ENCODE measurements at places on chromosomes 12 and 14.

GRCh38 chr12:2397356-2398045 lies 344.7 kb downstream of the CACNA1C start:
- DNase-seq: no peak

- DNase-seq: peak; percentile 13
These were observed 2.3 kb downstream of the DGLUCY start for GRCh38 chr14:91115986-91116770.

GRCh38 chr12:127150028-127150427 lies 1116.9 kb upstream of the TMEM132C start:
- no peak for DNase-seq

- DNase-seq: no peak
These were observed 296.4 kb downstream of the ADAMTS20 start for GRCh38 chr12:43255522-43256111.

DNA sequence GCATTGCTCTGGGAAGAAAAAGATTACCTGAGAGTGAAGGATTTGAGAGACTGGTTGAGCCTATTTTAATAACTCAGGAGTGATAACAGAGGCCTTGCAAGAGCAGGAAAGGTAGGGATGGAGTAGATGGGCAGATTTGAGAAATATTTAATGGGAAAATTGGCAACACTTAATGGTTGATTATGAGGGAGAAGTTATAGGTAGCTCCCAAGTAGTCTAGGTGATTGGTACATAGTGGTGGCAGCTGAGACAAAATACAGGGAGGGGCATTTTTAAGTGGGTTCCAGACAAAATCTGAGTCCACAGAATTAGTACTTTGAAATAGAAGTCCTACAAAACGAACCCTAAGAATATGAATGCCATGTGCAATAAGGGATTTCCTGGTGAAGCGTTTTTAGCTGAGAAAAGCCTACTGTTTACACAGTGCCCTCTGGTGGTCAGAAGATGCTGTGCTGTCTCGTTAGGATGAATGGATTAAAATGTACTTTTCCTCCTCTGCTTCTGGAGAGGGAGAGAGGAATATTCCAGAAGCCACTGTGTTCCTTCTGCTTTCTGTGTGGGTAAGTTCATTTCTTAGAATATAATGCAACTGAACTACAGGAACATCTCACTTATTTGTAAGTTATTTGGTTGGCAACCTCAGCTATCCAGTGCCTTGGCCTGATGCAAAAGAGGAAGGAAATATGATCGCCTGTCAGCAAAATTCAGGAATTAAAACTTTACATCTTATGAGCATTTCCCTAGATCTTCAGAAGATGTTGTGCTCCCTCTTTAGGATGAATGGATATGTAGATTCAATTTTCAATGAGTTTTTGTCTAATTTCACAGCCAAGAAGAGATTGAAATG lies 6.5 kb downstream of the ZBTB1 start:
- DNase-seq: peak; percentile 60

GRCh38 chr12:72511906-72512305 lies 239.7 kb downstream of the TRHDE start:
- DNase-seq: no peak

GRCh38 chr14:55938249-55938791 lies 179.9 kb upstream of the PELI2 start:
- no peak for DNase-seq

- DNase-seq: no peak
These were observed 89.7 kb downstream of the PIWIL1 start for GRCh38 chr12:130427381-130427887.

GRCh38 chr12:116880817-116881324 lies 370 bp downstream of the HRK start:
- peak; percentile 40 for DNase-seq

GRCh38 chr14:79567306-79567705 lies 644.0 kb downstream of the DIO2 start:
- no peak for DNase-seq

DNA sequence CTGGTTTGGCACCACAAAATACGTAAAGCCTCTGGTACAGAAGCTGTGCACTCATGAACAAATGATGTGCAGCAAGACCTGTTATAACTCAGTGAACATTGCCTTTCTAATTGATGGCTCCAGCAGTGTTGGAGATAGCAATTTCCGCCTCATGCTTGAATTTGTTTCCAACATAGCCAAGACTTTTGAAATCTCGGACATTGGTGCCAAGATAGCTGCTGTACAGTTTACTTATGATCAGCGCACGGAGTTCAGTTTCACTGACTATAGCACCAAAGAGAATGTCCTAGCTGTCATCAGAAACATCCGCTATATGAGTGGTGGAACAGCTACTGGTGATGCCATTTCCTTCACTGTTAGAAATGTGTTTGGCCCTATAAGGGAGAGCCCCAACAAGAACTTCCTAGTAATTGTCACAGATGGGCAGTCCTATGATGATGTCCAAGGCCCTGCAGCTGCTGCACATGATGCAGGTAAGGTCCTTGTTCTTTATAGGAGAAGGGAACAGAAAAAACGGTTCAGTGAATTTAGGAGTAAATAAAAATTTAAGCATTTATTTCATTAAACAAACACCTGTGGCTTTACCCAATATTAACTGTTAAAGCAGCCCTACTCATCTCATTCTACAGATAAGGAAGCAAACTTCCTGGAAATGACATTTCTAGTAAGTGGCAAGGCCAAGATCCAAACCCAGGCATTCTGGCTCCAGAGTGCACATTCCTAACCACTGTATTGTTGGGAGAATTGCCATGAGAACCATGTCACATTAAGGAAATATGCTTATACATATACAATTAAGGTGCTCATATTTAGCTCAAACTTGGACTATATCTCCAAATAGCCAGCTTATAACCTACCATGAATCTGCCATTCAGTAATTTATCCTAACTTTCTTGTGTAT lies 11.7 kb downstream of the COCH start:
- DNase-seq: no peak

DNA sequence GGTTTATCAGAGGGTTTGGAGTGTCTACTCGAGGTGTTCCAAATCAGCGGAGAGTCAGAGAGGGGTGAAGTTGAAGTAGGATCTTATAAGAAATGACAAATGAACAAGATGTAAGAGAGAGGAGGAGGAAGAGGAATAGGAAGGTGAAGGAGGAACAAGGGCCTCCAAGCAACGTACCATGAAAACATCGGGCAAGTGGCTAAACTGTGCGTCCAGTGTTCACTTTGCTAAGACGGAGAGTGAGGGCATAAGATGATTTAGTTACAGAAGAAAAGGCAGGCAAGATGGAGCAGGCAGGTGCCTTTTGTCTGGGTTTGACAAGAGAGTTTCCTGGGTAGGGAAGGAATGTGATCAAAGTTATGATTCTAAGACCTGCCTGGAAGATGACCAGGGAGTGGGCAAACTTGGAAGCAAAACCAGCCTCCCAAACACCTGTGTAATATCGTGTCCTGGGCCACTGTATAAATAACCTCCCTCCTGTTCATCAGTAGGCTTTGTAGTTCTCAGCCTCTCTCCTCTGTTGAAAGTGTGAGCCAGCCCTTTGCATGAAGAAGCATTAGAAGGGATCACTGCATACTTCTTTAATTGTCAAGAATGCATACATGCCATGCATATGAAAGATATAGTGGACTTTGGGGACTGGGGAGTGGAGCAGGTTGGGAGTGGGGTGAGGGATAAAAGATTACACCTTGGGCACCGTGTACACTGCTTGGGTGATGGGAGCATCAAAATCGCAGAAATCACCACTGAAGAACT lies 111.4 kb downstream of the ZFP36L1 start:
- DNase-seq: no peak

- DNase-seq: no peak
These were observed 202.2 kb upstream of the PRKD1 start for GRCh38 chr14:30129807-30130206.

DNA sequence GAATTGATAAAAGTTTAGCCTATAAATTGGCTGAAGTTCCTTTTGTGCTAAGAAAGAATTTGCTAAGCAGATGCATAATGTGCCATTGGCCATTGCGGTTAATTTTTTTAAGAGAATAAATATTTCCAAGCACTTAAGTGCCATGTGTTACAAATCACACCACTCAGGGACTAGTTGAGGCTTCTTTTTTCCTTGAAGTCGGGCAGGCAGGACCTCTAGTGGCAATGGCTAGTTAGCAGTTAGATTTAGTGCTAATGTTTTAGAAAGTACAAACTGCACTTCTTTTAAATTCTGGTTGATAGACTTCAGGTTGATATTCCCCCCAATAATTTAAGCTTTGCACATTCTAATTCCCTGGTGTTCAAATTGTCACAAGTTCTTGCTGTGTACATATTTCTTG lies 294.3 kb downstream of the APAF1 start:
- no peak for DNase-seq

DNA sequence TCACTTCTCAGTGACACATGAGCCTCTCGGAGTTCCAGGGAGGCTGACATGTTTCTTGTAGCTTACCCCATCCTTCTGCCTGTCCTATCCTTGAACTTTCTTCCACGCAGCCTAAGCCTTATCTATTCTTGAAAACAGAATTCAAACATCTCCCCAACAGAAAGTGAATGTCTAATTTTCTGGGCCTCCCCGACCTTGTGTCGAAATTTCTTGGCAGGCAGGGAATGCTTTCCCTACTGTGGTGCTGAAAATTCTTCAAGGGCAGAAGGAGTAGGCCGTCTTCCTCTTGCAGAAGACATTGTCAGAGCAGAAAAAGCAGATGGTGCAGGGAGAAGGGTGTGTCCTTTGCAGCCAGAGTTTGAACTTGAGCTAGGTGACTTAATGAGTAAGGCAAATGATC lies 63.0 kb upstream of the TCL1B start:
- DNase-seq: no peak

DNA sequence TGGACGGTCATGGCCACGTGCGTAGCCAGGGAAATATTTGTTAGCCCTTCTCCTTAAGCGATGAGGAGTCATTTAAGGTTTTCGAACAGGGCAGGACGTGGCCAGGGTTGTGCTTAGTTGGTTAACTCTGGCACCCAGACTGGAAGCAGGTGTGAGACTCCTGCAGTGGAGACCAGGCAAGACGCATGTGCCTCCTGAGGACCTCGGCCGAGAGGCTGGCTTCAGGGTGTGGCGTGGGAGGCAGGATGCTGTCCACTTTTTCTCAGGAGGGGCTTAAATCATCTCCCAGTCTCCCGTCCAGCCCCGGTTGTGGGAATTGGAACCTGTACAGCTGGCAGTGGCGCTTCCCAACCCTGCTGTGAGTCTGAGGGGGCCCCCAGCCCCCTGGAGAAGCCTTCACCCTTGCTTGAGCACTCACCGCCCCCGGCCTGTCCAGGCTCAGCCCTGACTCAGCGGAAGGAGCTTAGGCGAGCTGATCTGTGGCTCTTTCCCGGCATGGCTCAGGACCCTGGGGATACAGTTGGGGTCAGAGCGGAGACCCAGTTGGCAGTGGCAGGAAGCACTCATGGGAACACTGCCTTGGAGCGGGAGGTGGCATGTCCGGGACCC lies 46.3 kb upstream of the TSPAN9 start:
- no peak for DNase-seq

DNA sequence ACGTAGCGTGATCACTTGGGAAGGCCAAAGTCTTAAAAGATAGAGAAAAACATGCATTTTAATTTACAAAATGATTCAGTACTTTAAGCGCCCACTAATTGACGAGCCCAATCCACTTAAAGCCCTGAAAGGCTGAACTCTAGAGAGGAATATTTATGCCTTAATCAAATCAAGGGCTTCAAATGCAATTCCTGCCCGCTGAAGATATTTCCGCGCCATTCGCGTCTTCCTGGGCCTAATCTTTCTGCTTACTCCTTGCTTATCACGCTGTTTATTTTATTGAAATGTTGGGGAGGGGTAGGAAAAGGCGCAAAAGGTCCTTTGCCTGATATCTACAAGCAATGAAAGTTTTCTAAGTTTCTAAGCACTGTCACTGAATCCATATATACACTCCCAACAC lies 4.0 kb downstream of the TBX3 start:
- no peak for DNase-seq

DNA sequence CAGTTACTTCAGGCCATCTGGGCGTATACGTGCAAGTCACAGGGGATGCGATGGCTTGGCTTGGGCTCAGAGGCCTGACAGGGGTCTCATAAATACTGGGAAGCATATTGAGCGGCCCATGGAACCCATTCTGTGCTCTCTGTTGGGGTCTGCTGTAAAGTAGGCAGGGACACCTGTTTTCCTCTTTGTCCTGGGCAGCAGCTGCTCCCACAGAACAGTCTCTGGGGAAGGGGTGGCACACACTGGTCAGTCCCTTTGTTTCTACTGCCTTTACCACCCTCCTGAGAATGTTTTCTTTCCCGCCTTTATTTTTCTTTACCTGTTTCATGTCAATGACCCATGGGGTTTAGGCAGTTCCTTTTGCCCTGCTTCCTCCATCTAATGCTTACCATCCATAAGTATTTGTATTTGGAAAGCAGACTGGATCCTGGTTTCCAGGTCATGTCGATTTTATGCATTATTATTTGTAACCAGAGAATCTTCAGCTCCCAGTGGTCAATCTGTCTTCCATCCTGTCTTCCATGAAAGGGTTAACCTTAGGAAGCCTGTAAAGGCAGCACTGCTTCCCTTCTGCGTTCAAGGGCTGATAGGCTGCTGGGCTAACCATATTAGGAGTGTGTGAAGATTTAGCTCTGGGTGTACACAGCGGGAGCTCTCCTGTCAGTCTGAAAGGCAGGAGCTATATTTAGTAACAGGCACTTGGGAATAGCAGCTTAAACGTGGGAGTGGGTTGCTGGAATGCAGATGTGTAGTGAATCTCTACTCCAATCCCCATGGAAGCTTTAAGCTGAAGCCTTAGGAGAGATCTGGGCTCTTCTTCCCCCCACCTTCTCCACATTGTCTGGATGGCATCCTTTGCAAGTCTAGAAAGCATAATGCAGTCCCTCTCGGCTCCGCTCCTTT lies 124.0 kb downstream of the DYRK2 start:
- DNase-seq: no peak

- DNase-seq: peak; percentile 62
These were observed 1.5 kb downstream of the LAG3 start for GRCh38 chr12:6773590-6774351.

- no peak for DNase-seq
These were observed 157.9 kb downstream of the PAWR start for GRCh38 chr12:79532907-79533288.

- peak; percentile 36 for DNase-seq
These were observed 55.6 kb upstream of the PPP2R5C start for GRCh38 chr14:101705733-101706508.

DNA sequence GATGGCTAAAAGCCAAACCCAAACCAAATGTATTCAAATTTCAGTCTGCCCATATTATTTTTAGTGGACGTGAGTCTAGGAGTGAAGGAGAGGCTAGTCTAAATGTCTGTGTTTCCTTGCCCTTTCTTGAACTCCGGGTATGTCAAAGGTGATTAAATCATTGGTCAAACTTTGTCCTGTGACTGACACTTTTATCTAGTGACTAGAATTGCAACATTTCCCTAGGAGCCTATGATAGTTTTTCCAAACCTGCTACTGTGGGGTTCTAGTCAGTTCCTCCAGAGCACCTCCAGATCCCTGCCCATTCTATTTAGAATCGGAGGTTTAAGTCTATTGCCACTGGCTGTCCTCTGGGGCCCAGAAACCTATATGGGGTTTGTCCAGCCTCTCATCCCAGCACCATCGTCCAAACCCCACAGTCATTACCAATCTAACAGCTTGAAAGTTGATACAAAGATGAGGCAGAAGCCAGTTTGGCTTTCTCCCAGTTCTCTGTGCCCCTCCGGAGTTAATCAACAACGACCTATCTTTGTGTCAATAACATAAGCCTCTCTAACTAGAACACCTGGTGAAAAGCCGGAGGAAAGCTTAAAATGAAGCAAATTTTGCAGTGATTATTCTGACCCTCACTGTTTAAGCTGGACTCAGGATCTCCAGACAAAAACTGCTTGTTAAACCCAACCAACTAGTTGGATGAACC lies 306.7 kb downstream of the ZFP36L1 start:
- DNase-seq: no peak
